ENCODE measurements at places on chromosomes 6 and 20. TPM values are rescaled to one million over a fixed set of nuclear protein-coding genes. Genes with fewer than 3 reads are reported as not detected.

GRCh38 chr6:53581856-53582255 is 37.0 kb upstream of the GCLC start:
- DNase-seq: no peak
- H3K27ac ChIP-seq: peak overlapping the region; percentile 28
- no peak overlapping the region for H3K4me3 ChIP-seq
- H3K4me1 ChIP-seq: peaks cover 19% of the 10 kb centered on the region
- H3K27me3 ChIP-seq: no peaks in the 10 kb centered on the region

DNA sequence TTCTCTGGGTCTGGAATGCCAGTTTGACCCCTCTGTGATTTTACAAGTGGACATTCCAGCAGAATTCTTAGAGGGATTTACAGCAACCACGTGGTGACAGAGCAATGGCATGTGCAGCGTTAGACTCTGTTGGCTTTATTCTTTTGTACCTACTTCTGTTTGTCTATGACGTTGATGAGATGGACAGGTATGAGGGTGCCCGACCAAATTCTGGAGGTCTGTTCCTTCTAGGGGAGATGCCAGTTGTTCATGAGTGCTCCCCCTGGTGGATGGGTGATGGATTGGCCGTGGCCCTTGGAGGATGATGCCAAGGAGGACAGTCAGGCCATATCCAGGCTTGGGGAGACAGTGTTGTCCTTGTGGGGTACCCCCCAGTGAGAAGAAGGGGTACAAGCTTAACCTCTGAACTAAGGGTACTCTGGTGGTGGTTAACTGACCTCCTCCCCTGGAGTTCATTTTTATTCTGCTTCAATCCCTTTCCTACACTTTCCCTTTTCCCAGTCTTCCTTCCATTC is 198.6 kb downstream of the DTNBP1 start:
- peaks cover 33% of the 10 kb centered on the region for H3K4me1 ChIP-seq
- DNase-seq: peak; percentile 82
- no peaks in the 10 kb centered on the region for H3K27me3 ChIP-seq
- H3K27ac ChIP-seq: no peak overlapping the region

DNA sequence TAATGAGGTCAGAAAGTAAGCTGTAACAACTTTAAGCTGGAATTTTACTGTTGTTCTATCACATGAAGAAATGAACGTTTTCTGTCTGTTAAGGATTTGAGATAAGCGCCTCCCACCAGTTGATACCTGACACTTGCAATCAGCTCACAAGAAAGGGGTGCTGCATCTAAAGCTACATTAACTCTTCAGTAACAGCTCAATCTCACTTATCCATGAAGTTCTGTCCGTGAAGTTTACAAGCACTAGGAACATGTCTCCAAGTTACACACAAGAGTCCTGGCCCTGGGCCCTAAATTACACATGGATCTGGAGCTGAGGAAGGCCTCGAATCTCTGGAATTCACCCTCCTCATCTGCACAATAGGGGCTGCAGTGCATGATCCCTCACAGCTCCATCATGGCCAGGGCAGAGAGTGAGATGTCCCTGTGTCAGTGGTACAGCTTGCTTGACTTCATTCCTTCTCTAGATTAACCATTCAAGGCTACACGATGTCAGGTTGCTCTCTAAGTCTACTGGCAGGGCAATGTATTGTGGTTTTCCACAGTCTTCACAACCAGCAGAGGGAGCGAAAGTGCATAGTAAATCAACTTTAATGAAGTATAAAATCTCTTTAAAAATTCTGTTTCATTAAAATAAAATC is 182.4 kb upstream of the MCHR2 start:
- peak overlapping the region; percentile 1 for H3K27ac ChIP-seq
- H3K27me3 ChIP-seq: no peaks in the 10 kb centered on the region
- no peak overlapping the region for H3K4me3 ChIP-seq
- H3K4me1 ChIP-seq: peaks cover 19% of the 10 kb centered on the region
- H3K36me3 ChIP-seq: no peaks in the 10 kb centered on the region
- DNase-seq: no peak

DNA sequence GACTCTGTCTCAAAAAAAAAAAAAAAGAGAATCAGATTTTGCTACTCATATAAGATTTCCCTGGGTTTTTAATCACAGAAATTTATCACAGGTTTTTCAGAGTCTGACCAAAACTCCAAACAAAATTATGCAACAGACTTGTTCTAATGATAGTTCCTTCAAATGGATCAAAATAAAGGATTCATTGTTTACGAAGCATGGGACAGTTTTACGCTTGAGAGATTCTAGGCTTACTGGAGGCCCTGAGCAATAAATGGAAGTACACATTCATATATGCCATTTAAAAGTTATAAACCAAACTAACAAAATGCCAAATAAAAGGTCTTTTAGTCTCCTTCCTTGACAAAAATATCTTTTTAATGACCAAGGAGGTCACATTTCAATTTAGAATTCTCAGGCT is 245.1 kb upstream of the KCNQ5 start:
- DNase-seq: no peak
- H3K27ac ChIP-seq: no peak overlapping the region
- no peaks in the 10 kb centered on the region for H3K36me3 ChIP-seq

DNA sequence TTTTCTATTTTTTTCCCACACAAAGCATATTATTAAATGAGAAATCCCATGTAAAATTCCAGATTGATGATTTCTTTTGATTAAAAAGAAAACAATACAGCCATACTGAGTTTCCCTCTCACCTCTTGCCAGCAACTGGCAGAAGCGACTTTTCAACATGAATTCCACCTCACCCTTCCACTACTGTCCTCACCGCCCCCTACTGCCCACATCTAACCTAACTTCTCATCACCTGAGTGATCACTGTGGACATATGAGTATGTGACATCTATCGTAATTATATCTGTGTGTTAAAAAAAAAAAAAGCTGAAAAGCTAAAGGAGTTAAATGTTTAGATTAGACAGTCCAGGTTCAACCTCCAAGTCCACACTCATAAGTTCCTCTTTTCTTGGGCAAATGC is 528.6 kb downstream of the PRKN start:
- no peak overlapping the region for H3K27ac ChIP-seq
- no peaks in the 10 kb centered on the region for H3K4me1 ChIP-seq
- H3K27me3 ChIP-seq: no peaks in the 10 kb centered on the region
- no peaks in the 10 kb centered on the region for H3K36me3 ChIP-seq

DNA sequence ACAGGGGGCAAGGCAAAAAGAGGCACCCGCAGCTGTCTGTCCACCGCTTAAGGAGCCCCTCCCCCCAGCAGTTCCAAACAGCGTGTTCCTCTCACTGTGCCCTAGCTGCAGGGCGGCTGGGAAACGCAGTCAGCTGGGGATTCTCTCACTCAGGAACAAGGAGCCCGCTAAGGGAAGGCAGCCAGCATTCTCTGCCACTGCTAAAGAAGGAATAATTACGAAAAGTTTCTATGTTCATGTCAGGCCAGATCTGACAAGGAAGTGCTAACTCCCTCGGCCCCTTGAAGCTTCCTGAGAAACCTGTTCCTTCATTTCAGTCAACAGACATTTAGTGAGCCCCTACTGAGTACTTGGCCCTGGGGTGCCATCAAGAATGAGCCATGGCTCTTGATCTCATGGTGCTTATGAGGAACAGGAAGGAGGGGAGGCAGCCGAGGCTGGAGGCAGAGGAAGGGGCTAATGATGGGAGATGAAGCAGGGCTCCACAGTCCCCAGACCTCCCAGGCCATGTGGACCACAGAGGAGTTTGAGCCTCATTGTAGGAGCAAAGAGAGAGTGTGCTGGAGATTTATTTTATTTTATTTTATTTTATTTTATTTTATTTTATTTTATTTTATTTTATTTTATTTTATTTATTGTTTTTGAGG is 101.7 kb upstream of the PMEPA1 start:
- no peaks in the 10 kb centered on the region for H3K27me3 ChIP-seq
- H3K4me1 ChIP-seq: no peaks in the 10 kb centered on the region
- DNase-seq: no peak
- no peaks in the 10 kb centered on the region for H3K36me3 ChIP-seq

DNA sequence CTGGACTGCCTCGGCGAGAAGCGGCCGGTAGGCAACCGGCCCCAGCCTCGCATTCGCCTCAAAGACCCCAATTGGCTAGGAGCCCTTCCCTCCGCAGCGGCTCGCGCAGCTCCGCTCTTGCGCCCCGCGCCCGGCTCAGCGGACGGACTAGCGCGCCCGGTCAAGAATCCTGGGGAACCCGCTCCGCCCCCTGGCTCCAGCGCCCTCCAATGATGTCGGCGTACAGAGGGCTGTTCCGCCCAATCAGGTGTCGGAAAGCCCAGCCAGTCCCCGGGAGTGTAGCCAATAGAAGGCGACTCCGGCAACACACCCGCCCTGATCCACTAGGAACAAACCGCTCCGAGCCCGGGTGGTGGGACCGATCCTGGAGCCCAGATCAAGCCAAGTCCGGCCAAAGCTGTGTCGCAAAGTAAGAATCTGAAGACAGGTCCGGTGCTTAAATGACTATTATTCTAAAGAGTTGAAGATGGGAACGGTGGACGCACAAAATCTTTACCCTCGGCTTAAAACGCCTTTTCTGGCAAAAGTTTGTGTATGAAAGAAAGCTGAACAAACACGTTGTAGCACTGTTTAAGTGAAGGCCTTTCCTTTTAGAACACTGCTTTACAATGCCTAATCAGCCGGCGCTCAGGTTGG is 132.2 kb downstream of the OGFRL1 start:
- peak overlapping the region; percentile 80 for H3K27ac ChIP-seq
- peak; percentile 97 for DNase-seq
- H3K4me1 ChIP-seq: peaks cover 10% of the 10 kb centered on the region
- H3K27me3 ChIP-seq: no peaks in the 10 kb centered on the region

DNA sequence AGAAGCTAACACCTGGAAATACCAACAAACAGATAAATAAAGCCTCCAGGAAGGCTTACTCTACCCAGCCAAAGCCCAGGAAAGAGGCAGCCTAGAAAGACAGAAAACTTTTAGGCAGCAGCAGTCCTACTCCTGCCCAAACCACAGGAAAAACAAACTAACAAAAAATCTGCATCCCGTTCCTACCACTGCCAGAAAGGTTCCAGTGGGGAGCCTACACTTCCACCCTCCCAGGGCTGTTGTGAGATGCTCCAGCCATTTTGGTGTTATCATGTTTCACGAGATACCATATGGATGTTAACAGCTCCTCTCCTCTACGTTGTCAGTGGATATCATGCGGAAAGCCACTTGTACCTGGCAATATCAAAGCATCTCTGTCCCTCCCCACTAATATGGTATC is 336.7 kb upstream of the PRND start:
- H3K36me3 ChIP-seq: no peaks in the 10 kb centered on the region

DNA sequence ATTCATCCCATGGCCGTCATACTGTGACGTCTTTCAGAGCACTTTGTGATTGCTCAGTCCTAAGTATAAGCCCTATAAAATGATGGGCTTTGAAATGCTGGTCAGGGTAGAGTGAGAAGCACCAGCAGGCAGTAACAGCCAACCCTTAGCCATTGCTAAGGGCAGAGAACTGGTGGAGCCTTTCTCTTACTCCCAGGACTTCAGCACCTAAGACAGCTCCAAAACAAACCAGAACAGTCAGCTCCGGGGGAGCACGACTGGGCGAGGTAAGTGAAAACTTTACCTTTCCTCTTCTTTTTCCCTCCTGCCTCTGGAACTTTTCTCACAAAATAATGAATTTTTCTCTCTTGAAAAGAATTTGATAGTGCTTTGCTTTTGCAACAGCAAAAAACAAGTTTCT is at the start of gene VIP:
TSS of gene VIP (plus strand) at position 104 of the 400 bp plus-strand sequence. CDS start 1,381 bp downstream, outside the sequence.
- no peak within 1 kb of the TSS for H3K4me3 ChIP-seq
- H3K27me3 ChIP-seq: no peaks in the 10 kb centered on the region
- H3K36me3 ChIP-seq: no peaks in the 10 kb centered on the region
- H3K27ac ChIP-seq: no peak within 1 kb of the TSS
- H3K4me1 ChIP-seq: no peaks in the 10 kb centered on the region
- DNase-seq: no peak

- DNase-seq: no peak
- no peak overlapping the region for H3K4me3 ChIP-seq
- no peaks in the 10 kb centered on the region for H3K27me3 ChIP-seq
- H3K27ac ChIP-seq: no peak overlapping the region
- H3K36me3 ChIP-seq: no peaks in the 10 kb centered on the region
- H3K4me1 ChIP-seq: peaks cover 41% of the 10 kb centered on the region
Observed at GRCh38 chr6:109073344-109074132, 21.1 kb downstream of the SESN1 start.

GRCh38 chr6:13689511-13690256 is 22.0 kb downstream of the RANBP9 start:
- no peak overlapping the region for H3K27ac ChIP-seq
- no peaks in the 10 kb centered on the region for H3K27me3 ChIP-seq
- DNase-seq: no peak

DNA sequence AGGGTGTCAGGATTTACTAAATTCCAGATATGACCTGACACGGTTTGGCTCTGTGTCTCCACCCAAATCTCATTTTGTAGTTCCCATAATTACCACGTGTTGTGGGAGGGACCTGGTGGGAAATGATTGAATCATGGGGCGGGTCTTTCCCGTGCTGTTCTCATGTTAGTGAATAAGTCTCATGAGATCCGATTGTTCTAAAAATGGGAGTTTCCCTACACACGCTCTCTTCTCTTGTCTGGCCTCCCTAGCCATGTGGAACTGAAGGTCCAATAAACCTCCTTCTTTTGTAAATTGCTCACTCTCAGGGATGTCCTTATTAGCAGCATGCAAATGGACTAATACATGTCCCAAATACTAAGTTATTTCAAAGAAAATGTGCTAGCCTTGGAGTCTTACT is 121.1 kb downstream of the CENPW start:
- H3K4me3 ChIP-seq: no peak overlapping the region
- no peaks in the 10 kb centered on the region for H3K4me1 ChIP-seq
- no peaks in the 10 kb centered on the region for H3K36me3 ChIP-seq
- no peak overlapping the region for H3K27ac ChIP-seq

DNA sequence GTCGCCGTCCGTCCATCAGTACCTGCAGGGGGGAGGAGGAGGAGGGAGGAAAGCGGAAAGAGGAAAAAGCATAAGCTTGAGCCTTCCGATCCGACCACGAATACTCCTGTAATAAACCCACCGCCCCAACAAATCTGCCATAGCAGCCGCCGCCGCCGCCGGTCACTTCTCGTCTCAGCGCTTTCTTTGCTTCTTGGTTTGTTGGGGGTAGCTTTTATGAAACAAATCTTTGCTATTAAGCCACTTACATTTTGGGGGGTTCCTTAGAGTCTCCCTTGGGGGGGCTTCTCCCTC is 277 bp downstream of the ADGRB3 start:
- peak overlapping the region; percentile 68 for H3K4me3 ChIP-seq
- H3K36me3 ChIP-seq: no peaks in the 10 kb centered on the region
- peaks cover 17% of the 10 kb centered on the region for H3K4me1 ChIP-seq

Gene CDH4
- total RNA-seq: 0.25 TPM

Gene ABHD16B
- not detected for total RNA-seq

Gene SPEF1
- total RNA-seq: not detected

Gene HLA-DRB5
- 4.7 TPM for total RNA-seq
